Stimulated activated CD4-positive, alpha-beta T cell treated with anti-CD3 and anti-CD28 coated beads, TNF-alpha, amount 100 ng/mL, for 4 hours (primary cell): ENCODE measurements at places on chromosomes 3 and 15.

GRCh38 chr15:69854001-69854400 lies 243.7 kb downstream of the TLE3 start:
- DNase-seq, result no peak

DNA sequence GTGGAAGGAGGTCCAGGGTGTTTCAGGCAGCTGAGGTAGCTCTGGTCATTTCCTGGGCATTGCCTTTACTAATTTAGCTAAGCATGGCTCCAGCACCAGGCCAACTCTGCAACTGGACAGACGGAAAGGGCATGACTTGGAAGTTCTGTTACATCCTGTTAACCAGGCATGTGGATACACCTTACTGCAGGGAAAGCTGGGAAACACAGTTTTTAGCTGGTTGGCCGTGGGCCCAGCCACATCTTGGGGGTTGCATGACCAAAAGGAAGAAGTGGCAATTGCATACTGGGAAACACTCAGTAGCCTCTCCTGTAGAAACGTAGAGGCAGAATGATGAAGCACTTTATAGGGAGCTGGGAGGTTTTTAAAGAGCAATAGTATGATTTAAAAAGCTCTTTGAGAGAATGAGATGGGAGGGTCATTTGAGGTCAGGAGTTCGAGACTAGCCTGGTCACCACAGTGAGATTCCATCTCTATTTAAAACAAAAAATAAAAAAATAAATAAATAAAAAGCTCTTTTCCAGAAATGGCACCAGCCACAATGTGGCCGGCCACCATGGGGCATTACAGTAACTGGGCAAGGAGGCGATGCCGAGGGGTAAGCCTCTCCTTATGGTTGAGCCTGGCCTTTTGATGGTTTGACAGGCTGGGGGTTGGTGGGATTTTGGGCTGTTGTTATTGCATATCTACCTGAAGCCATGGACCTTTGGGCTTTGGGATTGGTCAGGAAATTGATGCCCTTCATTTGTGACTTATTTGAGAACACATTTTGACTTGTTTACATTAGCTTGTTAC lies 28.6 kb downstream of the TRAK1 start:
- no peak for DNase-seq

- DNase-seq, result no peak
These were observed 52.2 kb downstream of the CMTM6 start for GRCh38 chr3:32450426-32450825.

GRCh38 chr3:15360788-15361493 lies 28.6 kb upstream of the SH3BP5 start:
- DNase-seq, result no peak

DNA sequence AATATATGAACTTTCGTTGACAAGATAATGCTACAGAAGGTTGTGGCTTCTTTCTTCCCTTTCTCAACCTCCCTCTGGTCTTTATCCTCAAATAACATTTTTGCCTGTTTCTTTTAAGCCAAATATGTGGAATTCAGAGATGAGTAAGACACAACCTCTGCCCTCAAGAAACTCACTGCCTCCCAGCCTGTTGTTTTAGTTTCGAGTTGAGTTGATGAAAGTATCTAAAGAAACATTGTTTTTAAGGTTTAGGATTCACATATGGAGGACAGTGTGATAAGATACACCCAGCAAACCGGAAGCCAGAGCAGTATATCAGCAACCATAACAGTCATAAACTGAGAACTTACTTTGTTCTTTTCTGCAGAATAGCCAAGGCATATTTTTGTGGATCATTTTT lies 218.6 kb downstream of the THSD4 start:
- no peak for DNase-seq

DNA sequence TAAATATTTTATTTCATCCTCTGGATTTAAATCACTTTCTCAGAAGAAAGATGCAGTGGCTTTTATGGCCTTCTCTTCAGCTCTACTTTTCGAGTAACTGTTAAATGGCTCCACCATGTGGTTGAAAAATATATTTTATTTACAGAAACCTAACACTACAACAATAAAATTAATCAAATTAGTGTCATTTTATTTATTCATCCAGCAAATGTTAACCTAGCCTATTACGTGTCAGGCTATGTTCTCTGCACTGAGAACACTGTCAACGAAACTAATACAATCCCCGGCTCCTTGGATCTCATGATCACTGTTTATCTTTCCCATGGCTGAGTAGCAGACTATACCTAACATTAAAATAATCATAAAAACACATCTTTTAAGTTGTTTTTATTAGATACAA lies 148.0 kb upstream of the OSTN start:
- no peak for DNase-seq

- DNase-seq, result no peak
These were observed 69.1 kb downstream of the PEX5L start for GRCh38 chr3:179967622-179968021.

DNA sequence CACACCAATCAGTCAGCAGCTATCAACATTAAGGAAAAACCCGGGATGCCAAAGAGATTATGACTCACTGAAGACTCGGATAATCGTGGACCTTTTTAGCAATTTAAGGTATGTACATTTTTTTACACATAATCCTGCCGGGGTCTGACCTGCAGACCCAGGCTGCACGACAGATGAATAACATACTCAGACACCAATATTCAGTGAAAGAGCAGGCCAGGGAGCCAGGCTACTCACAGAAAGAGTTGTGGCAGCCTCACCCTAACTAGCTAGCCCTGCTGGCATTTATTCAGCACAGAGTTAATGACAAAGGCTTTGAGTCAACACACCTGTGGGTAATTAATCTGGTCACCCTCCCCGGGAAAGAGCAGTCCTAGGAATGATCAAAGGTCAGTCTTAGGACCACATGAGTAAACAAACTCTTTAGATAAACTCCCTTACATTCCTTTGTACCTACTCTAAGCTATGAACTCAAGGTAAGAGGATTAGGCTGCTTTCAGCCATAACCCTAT lies 727.5 kb downstream of the TBL1XR1 start:
- DNase-seq, result no peak

GRCh38 chr3:49720855-49721595 lies 1.5 kb upstream of the AMIGO3 start:
- no peak for DNase-seq

GRCh38 chr3:19396726-19397125 lies 248.4 kb downstream of the KCNH8 start:
- DNase-seq, result no peak

DNA sequence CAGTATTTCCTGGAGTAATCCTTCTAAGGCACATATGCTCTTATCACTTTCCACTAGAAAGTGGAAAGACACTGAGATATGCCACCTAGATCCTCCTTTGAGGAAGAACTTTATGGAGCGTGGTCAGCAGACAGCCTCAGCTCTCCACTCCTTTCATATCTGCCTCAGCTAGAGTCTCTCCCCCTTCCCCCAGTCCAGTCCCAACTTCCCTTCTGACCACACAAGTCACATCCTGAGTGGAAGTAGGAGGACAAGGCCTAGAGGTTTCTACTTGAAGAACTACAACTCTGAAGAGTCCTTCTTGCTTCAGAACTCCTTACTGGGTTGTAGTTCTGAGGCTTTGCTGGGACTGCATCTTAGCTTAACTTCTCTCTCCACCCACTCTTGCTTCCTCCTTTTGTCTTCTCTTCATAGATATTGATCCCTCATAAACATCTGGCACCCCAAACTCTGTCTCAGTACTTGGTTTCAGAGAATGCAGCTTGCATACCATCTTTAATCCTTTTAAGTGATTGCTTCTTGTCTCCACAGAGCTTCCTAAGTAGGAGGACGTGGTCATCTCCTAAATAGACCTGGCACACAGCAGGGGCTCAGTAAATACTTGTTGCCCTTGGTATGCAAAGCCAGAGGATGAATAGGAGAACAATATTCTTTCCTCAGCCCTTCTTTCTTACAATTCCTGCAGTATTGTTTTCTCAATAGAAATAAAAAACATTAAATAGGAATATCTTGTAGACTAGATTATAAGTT lies 109.6 kb downstream of the OXSM start:
- DNase-seq, result no peak

DNA sequence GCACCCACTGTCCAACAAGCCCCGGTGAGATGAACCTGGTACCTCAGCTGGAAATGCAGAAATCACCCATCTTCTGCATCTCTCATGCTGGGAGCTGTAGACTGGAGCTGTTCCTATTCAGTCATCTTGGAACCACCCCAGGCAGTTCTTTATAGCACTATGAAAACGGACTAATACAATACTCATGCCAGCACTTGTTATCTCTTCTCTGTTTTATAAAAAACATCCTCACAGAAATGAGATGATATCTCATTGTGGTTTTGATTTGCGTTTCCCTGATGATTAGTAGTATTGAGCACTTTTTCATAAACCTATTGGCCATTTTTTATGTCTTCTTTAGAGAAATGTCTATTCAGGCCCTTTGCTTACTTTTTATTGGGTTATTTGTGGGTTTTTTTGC lies 156.2 kb upstream of the ARPP21 start:
- no peak for DNase-seq

DNA sequence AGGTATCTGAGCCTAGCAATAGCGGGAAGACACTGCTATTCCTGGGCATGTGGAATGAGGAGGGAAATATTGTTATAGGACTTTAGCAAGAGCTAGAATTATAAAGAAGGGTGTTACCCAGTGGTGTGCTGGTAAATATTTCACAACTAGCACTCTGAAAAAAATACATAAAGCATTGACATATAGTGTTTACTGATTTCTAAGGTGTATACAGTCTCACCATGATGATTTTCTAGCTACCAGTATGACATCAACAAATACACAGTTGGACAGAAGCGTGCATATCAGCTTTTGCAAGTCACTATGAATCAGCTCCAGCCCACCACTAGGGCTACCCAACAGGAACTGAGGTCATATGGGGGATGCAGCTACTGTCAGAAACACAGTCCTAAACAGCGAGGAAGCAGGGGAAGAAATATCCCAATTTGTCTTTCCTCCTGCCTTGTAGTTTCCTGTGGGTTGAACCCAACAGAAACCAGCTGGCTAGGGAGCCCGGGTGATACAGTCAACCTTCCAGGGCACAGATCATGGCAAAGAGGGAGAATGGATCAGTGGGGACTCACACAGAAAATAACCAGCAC lies 39.6 kb downstream of the HGD start:
- no peak for DNase-seq

DNA sequence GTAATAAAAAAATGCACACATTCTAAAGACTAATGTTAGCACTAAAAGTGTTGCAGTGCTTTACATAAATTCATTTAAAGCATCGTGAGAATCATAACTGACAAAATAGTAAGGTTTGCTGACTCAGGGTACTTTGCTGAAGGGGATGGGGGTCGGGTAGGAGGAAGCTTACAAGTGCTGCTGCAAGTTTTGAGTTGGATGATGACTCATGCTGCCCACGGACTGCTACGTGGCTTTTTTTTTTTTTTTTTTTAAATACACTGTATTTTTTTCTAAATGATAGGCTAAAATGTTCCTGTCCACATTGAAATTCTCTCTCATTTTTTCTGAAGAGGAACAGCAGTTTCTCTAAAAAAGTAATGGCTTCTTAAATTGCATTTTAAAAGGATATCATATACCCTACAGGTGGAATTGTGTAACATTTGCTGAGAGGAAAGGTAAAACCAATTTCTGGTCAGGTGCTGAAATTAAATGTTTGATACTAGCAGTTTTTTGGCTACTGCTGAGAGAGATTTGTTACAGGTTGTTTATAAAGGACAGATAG lies 2.2 kb downstream of the MAPK6 start:
- no peak for DNase-seq

GRCh38 chr15:37652646-37653417 lies 281.6 kb upstream of the TMCO5A start:
- no peak for DNase-seq

GRCh38 chr3:65334045-65334665 lies 646.4 kb upstream of the ADAMTS9 start:
- DNase-seq, result no peak

- no peak for DNase-seq
These were observed 728.6 kb downstream of the ROBO1 start for GRCh38 chr3:79039192-79039591.

- no peak for DNase-seq
These were observed 219.2 kb upstream of the NAALADL2 start for GRCh38 chr3:174639970-174640369.

DNA sequence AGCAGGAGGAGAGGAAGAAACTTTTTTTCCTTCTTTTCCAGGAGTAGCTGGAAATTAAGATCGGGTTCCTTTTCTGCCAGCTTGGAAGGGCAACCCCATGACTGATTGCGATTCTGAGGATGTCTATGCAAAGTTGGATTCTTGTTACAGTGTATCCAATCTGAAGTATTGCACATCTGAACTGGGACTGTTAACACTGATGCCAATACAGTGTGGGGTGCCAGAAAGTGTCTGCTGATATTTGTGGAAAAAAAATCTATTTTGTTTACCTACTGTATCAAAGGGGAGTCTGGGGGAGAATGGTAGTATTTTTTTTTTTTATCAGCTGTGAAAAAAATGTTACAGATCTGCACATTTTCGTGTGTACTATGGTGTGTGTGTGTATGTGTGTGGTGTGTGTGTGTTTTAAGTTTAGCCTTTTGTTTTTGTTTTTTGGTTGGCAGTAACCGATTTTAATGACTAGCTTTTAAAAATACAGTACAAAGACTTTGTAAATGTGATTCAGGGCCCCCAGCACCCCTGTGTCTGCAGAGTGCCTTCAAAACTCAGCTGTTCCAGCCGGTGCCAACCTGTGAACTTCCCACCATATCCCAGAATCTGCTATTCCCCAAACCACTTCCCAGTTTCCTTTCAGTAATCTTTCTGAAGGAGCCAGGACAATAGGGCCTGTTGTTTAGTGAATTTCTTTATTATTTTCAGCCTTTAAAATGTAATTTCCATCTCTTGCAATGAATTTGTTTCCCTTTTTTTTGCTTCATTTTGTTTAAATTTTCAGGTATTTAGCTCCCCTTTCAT lies 1.9 kb downstream of the RAP2B start:
- DNase-seq, result no peak

GRCh38 chr15:60673166-60673565 lies 194.2 kb upstream of the ICE2 start:
- DNase-seq, result no peak

DNA sequence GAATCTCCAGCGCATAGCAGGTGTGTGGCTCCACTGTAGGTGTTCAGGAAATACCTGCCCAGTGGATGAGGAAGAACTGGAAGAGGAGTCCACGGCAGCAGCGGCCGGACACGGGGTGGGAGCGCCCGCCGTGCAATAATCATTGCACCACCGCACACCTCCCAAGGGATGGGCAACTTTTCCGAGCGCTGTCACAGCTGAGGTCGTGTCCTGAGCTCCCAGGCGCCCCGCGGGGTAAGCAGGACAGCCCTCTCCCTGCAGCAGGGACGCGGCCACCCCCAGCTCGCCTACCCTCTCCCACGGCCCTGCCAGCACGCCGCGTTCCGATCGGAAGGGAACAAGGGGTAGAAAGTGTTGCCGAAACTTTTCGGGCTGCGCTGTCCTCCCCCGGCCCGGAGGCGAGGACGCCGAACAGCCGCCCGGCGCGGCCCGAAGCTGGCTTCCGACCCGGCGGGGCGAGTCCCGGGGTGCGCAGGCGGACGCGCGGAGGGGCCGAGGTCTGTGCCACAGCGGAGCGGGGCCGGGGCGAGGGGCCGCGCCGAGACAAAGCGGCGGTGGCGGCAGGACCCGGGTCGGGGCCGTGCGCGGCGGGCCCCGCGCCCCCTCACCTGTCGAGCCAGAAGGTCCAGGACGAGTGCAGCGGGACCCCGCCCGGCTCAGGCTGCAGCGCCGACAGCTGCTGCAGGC lies 475 bp downstream of the EIF4E3 start:
- DNase-seq, result peak; percentile 34
